Stimulated activated CD8-positive, alpha-beta memory T cell treated with anti-CD3 and anti-CD28 coated beads, Interleukin-7, amount 100 ng/mL, for 24 hours (primary cell): ENCODE measurements at places on chromosomes 3 and 15.

DNA sequence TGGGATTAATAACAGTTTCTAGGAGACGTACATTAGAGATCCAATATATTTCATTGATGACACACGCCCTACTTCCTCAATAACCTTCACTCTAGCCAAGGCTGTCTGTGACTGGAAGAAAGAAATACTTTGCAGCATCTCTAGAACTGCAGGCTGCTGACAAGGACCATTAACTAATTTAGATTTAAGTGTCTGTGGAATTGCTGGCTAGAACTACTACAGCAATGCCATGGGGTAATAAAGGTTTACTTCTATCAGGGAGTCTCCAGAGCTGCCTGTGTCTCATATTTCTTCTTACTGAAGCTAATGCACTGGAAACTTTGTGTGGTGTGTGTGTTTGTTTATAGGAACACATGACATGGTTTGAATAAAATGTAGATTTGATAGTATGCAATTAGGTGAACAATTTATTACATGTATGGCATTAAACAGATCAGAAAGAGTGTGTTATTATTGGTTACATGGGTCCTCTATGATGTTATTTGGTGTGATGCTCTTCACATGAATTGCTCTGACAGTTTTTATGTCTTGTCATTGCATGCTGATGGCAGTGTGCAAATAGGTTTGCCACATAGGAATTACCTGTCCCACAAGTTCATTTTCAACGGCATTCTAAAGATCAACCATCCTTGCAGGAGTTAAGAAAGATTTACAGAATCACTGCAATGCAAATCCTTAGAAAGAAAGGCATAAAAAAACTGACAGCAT is 916.2 kb upstream of the CADM2 start:
- no peak for DNase-seq

DNA sequence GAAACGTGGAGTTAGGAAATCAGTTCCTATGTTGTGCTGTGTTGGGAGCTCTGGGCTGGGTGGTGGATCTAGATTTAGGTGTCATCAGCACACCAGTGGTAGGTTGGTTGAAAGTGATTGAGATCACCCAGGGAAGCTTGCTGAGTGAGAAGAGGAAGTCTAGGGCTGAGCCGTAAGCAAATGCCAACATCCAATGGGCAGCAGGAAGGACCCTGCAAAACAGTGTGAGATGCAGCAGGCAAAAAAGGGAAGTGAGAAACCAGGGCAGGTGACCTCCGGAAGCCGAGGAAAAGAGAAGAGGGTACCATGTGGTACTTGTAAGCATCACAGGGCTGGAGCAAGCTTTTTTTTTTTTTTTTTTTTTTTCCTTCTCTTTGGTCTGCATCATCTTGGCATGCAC is 15.9 kb upstream of the COPG1 start:
- DNase-seq, result no peak

DNA sequence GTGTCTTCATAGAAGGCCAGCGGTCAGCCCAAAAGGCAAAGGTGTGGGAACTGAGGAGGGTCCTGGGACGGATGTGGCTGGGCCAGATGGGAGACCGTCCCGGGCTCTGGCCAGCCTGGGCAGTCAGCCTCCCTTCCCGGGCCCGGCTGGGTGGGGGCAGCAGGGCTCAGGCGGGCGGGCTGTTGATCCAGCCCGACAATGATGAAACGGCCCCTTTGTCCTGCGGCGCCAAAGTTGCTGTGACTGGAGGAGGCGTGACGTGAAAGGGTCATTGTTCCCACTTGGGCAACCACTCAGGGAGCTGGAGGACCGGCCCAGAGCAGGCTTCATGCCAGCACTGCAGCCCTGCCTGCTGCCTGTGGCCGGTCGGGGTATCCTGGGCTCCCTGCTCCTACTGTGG is 16.5 kb downstream of the DUSP7 start:
- no peak for DNase-seq

DNA sequence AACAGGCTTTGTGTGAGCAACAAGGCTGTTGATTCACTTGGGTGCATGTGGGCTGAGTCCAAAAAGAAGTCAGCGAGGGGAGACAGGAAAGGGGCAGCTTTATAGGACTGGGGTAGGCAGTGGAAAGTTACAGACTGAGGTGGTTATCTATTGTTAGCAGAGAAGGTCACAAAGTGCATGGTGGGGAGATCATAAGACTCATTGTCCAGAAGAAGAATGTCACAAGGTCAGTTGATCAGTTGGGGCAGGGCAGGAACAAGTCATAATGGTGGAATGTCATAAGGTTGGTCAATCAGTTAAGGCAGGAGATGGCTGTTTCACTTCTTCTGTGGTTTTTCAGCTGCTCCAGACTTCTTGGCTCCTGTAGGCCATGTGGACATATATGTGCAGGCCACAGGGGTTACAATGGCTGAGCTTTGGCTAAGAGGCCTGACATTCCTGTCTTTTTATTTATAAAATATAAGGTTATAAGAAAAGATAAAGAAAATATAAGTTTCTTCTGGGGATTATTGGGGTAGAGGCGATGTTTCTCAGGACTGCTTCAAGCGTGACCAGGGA is 69.5 kb upstream of the SNTN start:
- DNase-seq, result no peak

DNA sequence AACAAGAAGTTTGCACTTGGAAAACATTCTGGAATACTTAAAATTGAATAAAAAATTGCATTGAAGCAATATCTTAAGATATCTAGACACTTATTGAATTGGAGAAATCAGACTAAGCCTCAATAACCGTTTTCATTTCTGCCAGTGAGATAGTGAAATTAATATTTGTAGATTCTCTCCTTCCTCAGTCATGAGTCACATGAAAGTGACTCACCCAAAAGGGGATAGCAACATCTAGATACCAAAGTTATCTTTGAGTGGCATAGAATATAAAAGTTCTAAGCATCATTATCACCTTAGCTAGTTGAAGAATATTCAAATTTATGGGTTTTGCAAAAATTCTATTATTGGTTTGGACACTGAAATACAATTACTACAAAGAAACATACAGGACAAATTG is 614.8 kb upstream of the ZNF717 start:
- no peak for DNase-seq

- no peak for DNase-seq
Observed at GRCh38 chr3:70360979-70361760, 48.7 kb upstream of the MDFIC2 start.

DNA sequence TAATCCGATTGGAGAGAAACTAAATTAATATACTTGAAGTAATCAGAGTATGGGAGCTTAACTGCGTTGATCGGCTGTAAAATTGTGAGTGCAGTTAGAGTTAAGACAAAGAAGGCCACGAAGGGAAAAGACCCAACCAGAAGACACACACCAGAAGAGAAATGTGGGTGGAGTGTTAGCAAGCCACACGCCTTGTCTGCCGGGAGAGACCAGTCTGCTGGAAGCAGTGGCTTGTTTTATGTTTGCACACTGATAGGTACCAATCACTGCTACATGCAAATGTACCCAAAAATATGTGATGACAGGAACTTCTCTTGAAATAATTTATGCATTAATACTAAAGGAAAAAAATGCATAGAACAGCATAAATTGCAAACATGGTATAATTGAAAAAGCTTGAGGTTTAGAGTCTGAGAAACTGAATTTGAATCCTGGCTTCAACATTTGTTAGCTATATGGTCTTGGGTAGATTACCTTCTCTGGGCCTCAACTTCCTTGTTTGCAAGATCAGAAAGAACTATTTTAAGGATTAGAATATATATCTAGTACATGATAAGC is 23.1 kb downstream of the EEFSEC start:
- DNase-seq, result no peak
